Stimulated activated CD4-positive, alpha-beta T cell treated with anti-CD3 and anti-CD28 coated beads, Interleukin-4, amount 100 ng/mL, for 48 hours (primary cell): ENCODE measurements at places on chromosomes 4 and X.

DNA sequence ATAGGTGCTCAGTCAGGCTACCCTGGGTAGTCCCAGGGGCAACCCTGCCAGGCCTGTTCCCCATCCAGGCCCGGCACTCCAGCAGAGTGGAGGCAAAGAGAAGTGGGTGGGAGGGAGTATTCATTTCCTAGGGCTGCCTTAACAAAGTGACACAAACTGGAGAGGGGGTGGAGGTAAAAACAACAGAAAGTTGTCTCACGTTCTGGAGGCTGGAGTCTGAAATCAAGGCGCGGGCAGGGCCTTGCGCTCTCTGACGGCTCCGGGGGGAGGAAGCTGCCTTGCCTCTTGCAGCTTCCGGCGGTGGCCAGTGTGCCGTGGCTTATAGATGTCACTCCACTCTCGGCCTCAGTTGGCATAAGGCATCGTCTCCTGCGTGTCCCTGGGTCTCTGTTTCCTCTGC lies 90.8 kb downstream of the DCTD start:
- DNase-seq = no peak

- DNase-seq = no peak
These were observed 356.7 kb downstream of the STIM2 start for GRCh38 chr4:27217261-27217769.

GRCh38 chrX:19569121-19569805 lies 54.0 kb upstream of the MAP3K15 start:
- DNase-seq = no peak

DNA sequence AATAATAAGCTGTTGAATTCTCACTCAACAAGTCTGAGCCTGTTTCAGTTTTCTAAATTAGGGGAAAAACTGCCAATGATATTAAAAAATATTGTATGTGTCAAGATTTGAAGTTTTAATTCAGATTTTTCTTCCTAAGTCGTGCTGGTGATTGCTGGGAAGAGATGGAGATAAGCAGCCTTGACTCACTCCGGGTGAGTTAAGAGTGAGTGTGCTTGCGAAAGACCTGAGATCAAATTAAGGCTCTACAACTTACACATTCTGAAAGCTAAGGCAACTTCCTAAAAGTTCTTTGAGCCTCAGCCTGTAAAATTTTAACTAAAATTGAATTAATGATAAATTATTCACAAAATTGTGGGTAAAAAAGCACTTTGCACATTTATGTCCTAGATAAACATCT lies 1441.2 kb downstream of the PCDH7 start:
- DNase-seq = no peak

DNA sequence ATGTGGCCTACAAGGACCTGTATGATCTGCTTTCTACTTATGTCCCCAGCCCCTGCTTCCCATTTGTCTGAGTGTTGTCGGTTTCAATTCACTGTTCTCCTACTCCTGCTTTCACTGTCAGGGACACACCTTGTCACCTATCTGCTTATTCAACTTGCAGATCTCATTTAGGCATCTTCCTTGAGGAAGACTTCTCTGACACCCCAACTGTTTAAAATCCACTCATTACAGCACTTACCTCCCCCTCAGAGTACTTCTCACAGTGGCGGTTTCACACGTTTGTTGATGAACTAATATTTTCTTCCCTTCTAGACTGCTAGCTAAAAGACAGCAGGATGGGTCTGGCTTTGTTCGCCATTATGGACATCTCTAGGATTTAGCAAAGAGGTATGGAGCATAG lies 279.9 kb upstream of the TET2 start:
- no peak for DNase-seq

GRCh38 chr4:171947400-171947799 lies 134.2 kb downstream of the GALNTL6 start:
- no peak for DNase-seq

DNA sequence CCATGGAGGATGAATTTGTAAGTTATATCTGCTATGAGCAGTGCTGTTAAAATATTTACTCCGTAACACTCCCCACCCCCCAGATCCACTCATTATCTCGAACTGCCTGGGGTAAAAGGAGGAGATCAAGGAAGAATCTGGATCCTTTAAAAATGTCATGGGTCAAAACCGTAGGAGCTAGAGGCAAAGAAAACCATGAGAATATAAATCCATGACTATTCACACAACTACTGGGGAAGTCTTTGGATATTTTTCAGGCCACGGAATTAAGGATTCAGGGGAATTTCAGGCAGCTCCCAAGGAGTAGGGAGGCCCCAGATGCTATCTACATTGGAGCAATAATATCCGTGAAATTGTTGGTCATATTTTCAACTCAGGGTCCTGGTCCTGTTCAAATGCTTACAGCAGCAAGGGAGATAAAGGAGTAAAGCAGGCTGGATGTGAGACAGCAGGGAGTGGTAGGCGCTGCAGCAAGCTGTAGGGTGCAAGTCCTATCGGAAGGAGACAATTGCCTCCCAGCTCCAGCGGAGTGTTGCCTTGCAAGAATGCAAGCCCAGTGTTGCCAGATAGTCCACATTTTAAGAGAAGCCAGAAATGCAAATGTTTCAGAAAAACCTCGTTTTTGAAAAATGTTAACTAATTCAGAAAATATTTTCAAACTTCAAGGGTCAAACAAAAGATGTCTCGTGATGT lies 116.2 kb upstream of the KIT start:
- DNase-seq = no peak

DNA sequence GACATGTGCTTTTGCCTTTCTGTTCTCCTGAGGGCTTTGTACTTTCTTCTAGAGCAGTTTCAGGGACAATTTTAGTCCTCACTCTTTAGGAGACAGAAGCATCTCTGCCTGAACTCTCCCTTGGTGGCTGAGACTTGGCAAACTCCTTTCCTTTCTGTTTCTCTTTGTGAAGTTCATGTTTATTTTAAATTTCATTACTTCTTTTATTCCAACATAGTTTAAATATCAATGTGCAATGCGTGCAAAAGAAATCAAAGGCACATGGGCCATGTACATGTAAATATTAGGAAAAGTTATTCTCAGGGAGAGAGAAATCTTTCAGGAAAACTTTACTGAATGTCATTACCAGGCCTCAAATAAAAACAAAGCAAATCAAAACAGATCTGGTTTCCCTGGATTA lies 177.6 kb downstream of the RNF150 start:
- DNase-seq = no peak

DNA sequence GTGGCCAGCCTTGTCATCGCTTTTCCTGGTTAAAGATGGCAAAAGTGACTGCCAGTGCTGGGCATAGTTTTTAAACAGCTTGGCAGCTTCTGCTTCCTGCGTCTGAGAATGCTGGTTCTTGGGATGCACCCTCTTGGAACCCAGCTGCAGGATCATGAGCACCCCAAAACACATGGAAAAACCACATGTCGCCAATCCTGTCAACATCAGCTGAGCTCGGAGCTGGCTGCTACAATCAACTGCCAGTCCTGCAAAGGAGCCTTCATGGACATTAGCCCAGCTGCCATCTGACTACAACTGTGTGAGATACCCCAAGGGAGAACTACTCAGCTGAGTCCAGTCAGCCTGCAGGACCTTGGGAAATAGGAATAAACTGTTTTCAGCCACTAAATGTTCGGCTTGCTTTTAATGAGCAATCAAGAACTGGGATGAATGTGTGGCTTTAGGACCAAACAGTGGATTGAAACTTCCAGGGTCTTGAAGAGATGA lies 31.0 kb downstream of the OSTC start:
- no peak for DNase-seq

DNA sequence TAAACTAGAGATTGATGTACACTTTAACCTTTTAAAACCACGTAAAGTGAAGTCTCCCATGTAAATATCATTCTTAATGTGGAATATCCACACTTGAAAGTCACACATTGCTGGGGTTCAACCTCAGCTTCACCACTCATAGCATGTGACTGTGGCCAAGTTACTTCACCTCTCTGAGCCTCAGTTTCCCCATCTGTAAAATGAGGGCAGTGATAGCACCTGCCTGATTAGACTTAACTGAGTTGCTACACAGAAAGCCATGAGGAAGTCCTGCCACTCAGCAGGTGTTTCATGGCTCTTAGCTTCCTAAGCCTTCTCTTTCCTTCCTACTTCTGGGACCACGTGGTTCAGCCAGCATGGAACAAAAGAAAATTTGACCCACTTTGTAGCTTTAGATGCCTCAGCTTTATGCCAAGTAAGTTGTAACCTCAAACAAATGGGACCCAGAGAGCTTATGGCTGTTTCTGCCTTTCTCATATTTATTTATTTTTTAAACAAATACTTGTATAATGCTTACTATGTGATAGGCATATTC lies 277.3 kb upstream of the KLF3 start:
- no peak for DNase-seq

DNA sequence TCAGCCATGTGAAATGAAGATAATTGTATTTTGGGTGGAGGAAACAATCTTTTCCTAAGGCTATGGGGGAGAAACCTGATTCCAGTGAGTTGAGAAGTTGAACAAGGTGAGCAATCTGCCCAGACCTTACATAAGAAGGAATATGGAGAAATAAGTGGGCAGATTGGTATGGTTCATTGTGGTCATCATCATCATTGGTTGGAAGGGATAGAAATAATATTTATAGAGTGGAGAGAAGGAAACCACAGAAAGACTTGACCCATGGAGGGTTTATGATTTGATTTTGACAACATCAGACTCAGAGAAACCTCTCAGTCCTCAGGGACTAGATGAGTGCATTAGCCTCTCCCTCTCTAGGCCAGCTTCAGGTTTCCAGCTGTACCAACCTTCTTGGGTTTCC lies 177.9 kb upstream of the NEIL3 start:
- DNase-seq = no peak
